ENCODE measurements at places on chromosomes 6 and 20.

- no peak for DNase-seq
Observed at GRCh38 chr6:41558033-41558807, 12.0 kb downstream of the FOXP4 start.

DNA sequence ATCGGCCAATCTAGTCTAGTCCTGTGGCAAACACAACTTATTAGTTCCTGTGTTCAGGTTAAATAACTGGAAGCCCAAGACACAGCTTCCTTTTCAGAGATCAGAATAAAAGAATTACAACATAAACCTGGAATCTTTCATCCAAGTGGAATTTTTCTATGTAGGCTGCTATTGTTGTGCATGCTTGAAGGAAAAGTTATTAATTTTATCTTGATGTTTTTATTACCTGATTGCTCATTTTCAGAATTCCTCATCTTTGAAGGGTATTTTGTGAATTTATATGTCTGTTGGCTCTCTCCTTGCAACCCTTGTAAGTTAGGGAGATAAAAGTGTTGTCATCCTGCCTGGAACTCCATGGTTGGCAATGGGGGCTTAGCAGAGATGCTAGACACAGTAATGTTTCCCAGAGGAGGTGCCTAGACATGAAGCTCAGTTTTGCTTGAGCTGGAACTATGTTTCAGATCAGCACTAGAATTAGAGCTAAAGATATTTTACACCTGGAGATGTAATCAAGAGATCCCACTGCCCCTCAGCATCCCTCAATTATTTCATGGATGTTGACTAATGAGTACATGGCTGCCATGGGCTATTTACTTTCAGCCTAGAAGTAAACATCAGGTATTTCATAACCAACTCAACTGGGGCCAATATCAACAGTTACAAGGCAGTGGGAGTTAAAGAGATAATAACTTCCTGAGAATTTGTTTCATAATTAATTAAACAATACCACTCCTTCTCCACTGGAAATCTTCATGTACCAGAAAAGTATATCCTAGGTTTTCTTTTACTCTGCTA lies 367.0 kb upstream of the MARCKS start:
- DNase-seq: no peak

GRCh38 chr20:3885715-3886114 lies 3.5 kb upstream of the PANK2 start:
- DNase-seq: no peak

DNA sequence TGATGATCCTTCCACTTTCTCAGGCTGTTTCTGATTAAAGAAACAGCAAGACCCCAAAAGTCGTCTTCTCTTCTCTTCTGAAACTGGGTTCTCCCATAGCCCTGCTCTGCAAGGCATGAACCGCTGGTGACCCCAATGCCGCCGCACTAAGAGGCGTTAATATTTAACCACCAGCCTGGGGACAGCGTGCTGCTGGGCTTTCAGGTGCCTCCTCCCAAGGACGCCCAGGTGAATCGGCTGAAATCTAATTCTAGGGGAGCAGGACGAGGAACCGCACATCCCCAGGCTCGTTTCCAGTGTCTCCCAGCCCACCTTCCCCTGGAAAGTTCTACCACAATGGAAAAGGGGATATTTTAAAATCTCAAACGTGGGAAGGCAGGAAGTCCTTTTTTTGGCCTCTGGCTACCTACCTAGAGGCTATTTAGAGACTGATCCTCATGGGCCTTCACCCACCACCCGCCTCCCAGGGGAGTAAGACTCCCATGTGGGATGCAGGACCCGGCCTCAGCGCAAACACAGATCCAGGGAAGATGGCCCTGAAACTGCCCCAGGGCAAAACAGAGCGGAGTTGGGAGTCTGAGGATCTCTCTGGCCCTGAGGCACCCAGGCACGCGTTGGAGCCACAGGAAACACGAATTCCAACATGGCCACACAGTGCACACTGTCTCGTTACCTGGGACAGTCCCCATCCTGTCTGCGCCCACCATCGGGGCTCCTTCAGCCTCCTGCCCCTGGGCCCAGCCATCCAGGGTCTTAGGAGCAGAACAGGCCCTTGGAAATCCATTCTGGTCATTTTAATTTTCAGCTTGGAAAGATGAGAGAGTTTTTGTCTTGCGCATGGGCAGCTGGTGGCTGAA lies 56.2 kb downstream of the BMP7 start:
- DNase-seq: no peak

DNA sequence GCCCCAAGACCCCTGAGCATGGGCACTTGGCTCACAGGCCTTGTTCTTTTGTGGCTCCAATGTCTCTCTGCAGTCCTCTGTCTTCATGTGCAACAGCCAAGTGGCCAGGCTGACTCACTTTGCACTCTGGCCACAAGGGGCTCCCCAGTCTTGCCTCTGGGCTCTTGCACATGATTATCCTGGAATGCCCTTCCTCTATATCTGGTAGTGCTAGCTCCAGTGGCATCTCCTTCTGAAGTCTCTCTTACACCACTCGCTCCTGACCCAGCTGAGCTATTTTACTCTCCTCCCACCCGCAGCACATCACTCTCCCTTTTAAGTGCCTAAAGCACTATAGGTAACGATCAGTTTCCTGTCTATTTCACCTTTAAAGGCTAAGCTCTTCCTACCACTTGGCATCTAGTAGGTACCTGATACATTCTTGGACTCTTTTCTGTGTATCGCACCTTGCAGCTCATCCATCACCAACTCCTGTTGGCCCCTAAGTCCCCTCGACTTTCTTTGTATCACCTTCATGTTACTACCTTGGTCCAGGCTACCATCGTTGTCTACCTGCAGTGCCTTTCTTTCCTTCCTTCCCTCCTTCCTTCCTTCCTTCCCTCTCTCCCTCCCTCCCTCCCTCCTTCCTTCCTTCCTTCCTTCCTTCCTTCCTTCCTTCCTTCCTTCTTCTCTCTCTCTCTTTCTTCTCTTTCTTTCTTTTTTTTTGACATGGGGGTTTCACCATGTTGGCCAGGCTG lies 211.9 kb upstream of the RNF24 start:
- peak; percentile 17 for DNase-seq

- peak; percentile 85 for DNase-seq
Observed at GRCh38 chr6:41548098-41548840, 2.1 kb downstream of the FOXP4 start.

- no peak for DNase-seq
Observed at GRCh38 chr20:57902473-57902872, 192.7 kb upstream of the PMEPA1 start.

- no peak for DNase-seq
Observed at GRCh38 chr6:12785301-12785700, 68.7 kb downstream of the PHACTR1 start.

GRCh38 chr20:37759052-37759553 lies 65.3 kb downstream of the CTNNBL1 start:
- DNase-seq: no peak

DNA sequence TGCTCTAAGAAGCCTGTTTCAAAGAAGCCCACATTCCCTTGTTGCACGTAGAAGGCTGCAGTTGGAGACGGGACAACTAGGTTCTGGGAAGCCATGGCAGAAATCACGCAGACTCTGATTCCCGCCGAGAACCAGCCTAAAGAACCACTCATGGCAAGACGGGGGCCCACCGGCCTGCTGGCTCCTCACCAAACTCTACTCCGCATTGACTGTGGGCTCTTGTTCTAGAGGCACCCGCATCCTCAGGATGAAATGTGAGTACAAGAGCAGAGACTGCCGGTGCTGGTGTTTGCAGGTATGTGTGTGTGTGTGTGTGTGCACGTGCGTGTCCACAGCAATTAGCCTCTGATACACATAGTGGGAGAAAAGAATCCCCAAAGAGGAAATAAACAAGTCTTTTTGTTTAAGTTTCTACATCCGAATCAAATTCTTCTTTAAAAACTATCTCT lies 42.3 kb upstream of the NR2E1 start:
- DNase-seq: no peak

DNA sequence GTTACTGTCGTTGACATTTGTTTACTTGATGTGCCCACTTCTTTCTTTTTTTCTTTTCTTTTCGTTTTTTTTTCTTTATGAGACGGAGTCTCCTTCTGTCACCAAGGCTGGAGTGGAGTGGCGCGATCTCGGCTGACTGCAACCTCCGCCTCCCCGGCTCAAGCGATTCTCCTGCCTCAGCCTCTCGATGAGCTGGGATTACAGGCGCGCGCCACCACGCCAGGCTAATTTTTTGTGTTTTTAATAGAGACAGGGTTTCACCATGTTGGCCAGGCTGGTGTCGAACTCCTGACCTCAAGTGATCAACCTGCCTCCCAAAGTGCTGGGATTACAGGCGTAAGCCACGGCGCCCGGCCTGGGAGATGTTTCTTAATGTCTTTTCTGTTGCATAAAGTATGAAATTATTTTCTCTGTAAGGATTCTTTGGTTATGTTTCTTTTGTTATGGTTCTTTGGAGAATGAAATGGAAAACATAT lies 33.3 kb upstream of the PRSS16 start:
- DNase-seq: no peak

GRCh38 chr20:48761023-48761785 lies 66.6 kb downstream of the PREX1 start:
- peak; percentile 86 for DNase-seq

DNA sequence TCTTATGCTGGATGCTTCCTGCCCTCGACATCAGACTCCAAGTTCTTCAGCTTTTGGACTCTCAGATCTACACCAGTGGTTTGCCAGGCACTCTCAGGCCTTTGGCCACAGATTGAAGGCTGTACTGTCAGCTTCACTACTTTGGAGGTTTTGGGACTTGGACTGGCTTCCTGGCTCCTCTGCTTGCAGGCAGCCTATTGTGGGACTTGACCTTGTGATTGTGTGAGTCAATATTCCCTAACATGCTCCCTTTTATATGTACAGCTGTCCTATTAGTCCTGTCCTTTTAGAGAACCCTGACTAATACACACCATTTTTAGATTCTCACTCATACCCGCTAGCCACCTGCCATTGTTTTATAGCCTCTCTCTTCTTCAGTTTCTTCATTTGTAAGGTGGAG lies 382.1 kb upstream of the TSHZ2 start:
- no peak for DNase-seq

DNA sequence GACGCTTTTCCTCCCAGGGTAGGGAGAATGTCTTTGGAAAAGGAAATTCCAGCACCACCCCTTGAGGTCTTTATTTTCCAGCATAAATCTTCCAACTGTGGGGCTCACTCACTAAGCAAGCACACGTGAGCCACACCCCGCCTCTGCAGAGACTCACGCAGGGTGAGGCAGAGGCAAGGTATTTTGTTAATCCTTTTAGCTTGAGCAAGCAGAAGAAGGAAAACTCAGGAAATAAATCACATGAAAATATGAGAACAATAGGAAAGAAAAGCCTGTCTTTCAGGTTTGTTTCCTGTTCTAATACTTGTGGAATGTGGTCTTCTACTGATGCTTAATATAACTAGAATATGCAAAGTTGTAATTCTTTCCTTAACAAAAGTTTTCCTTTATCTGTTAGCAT lies 4.1 kb upstream of the PHACTR2 start:
- no peak for DNase-seq

GRCh38 chr6:125806813-125807212 lies 16.1 kb downstream of the NCOA7 start:
- DNase-seq: no peak

DNA sequence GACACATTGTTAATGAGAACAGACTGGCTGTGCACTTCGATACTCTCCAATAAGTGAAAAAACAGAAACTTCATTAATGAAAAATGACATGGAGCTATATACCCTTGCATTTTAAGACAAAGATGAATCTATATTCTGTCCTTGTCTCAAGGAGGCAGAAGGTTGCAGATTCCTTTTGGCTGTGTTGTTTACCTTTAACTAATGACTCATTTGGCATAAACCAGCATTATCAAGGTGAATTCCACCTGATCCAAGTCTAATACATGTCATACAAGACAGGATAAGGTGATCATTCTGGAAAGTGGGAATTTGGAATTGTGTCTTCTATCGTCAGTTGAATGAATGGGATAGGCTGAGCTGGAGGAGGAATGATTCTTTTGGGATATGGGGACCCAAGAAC lies 192.9 kb downstream of the PLCB4 start:
- DNase-seq: no peak

GRCh38 chr6:46138281-46138680 lies 8.5 kb downstream of the ENPP4 start:
- DNase-seq: no peak

- DNase-seq: no peak
Observed at GRCh38 chr6:101462576-101462975, 69.1 kb downstream of the GRIK2 start.

GRCh38 chr6:45310118-45310788 lies 17.9 kb upstream of the RUNX2 start:
- peak; percentile 53 for DNase-seq

GRCh38 chr20:50654904-50655303 lies 36.4 kb downstream of the RIPOR3 start:
- no peak for DNase-seq
